GM18507 (cell line): ENCODE measurements at places on chromosomes 5 and 9.

GRCh38 chr5:39639618-39640089 lies 214.9 kb upstream of the DAB2 start:
- no peak for DNase-seq

DNA sequence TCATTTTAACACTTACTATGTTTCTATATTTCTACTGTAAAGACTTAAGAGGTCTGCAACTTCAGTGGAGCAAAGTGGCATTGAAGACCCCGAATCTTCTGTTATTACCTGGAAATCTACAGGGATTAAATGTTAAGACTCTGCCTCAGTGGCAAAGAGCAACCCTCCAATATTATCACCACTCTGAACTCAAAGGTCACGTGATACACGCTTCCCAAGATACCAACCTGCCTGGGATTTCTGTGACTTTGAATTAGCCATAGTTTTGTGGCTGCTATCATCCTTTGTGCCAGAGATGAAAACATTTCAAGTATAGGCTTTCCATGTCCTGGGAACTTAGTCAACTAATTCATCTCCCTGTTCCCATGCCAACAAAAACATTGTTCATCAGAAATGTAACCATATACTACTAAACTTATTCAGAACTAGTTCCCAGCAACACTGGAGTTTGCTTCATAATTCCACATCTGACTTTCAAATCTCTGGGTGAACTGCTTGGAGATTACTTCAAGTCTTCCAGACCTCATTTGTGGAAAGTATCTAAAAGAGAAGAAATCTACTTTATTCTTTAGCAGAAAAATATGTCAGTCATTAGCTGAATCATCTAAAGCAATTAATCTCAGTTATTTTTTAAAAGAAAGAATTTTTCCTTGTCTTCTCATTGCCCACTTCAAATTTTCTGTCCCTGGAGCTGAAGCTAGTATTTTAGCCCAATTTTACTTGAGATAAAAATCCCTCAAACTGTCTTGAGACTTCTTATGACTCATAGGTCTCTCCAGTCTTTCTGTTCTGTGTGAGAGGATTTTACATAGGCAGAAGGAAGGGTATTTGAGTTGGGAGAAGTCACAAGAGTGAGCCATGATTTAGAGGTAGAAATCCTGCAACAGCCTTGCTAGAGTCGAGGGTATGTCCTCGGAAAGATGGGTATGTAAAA lies 83.0 kb downstream of the ZNF462 start:
- DNase-seq = no peak

GRCh38 chr9:6793203-6793602 lies 35.4 kb downstream of the KDM4C start:
- peak; percentile 17 for DNase-seq

GRCh38 chr9:35660966-35661415 lies 2.9 kb downstream of the CCDC107 start:
- no peak for DNase-seq

DNA sequence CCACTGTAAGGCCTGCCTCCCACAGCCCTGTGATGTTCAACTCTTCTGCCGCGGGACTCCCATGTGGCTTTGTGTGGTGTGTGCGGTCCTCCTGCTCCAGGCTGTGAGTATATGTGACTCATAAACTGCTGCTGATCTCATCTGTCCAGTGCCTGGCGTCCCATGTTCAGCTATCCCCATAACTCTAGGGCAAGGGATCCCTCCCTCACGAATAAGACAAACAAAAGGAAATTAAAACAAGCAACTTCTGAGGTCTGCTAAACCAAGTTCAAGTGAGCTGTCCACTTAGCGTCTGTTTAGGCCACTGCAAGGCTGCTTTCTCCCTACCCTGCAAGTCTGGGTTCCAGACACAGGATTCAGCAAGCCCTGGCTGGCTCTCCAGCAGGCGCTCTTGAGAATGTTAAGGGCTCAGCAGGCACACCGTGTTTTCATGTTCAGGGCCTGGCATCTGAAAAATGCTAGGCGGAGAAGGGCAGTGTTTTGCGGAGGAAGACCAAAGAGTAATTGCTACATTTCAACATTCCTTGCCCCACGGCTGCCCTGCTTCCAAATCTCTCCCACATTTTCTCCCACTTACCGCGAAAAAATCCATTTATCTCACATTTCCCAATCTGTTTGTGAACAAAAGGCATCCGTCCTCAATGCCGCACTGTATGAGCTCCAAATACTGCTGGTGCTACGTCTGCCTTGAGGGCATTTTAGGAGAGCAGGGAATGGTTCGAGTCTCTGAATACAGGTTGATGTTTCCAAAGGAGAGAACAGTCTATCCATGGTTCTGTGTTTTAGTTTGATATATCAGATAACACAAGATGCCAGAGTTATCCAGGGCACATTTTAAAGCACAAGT lies 280.2 kb downstream of the SEMA5A start:
- no peak for DNase-seq

DNA sequence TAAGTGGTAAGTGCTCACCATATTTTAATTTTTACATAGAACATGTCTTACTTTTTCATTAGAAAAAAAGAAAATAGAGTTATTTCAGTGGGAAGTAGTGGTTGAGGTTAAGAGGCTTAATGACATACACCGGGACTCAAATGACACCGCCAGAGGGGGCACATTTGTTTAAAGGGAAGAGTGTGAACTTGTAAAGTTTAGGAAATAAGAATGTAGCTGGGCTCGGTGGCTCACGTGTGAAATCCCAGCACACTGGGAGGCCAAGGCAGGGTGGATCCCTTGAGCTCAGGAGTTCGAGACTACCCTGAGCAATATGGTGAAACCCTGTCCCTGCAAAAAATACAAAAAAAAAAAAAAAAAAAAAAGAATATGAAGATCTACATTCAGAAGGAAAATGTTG lies 43.4 kb upstream of the TNFAIP8 start:
- DNase-seq = no peak

DNA sequence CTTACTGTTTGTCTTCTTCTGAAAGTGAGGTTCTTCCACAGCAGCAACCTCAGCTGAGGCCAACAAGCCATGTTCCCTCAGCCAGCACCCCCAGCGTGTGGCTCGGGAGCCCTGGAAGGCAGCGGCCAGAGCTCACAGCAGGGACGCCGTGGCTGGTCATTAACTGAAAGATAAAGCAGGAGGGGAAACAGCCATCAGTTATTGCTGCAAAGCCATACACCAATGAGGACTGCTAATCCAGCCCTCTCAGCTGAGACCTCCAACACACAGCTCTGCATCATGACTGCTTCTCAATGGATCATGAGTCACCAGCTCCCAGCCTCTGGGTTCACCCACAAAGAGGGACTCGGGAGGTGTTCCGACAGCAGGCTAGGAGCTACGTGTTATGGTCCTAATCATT lies 24.3 kb downstream of the ABCA1 start:
- DNase-seq = no peak

DNA sequence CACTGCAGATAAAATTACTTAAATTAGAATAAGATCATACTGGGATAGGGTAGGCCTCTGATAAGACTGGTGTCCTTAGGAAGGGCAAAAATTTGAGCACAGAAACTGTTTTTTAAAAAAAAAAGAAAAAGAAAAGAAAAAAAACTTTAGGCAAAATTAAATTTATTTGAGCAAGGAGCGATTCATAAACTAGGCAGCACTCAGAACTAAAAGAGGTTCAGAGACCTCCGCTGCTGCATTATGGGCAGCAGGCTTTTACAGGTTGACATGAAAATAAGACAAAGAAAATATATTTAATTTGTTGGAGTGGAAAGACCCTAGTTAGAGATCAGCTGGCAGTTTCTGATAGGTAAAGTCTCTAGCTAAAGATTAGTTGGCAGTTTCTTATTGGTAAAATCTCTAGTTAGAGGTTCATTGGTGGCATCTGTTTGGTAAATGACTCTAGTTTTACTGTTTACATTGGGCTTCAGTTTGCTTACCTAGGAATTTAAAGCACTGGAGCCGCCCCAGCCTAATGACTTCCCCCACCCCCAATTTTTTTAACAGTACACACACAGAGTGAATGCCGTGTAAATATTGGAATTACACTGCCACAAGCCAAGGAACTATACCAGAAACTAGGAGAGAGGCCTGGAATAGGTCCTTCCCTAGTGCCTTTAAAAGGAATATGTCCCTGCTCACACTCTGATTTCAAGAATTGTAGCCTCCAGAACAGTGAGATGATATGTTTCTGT lies 4.5 kb upstream of the PLPP6 start:
- no peak for DNase-seq

DNA sequence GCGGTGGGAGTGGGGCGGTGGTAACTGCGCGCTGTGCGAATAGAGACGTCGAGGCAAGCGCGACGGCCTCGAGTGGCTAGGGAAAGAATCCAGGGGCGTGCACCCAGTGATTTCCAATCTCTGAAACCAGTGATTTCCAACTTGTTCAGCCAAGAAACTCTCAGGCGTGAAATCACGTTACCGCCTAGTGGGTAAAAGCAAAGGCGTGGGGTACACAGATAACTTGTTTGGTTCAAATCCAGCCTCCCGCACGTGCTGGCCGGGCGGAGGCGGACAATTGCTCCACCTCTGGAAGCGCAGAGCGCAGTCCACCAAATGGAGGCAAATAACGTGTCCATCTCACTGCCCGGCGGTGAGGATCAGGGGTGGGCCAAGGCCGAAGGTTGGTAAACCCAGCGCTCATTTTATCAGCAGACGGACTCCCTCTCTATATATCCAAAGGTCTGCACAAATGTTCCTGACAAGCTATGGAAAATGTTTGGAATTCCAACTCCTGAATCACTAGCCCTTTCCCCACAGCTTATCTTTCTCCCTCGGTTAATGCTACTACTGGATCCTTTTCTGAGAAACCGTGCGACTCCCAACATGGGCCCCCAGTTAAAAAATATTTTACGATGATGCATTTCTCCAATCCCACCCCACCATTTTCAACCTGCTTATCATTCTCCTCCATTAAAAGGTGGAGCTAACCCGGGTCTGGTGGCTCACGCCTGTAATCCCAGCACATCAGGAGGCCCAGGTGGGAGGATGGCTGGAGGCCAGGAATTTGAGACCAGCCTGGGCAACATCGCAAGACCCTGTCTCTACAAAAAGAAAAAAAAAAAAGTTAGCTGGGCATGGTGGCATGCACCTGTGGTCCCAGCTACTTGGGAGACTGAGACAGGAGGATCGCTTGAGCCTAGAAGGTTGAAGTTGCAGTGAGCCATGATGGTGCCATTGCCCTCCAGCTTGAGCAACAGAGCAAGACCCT lies 950 bp upstream of the FNBP1 start:
- no peak for DNase-seq

- no peak for DNase-seq
Measured at GRCh38 chr9:116149844-116150243, 3.7 kb upstream of the PAPPA start.
